ENCODE measurements at places on chromosomes 13 and 19.

DNA sequence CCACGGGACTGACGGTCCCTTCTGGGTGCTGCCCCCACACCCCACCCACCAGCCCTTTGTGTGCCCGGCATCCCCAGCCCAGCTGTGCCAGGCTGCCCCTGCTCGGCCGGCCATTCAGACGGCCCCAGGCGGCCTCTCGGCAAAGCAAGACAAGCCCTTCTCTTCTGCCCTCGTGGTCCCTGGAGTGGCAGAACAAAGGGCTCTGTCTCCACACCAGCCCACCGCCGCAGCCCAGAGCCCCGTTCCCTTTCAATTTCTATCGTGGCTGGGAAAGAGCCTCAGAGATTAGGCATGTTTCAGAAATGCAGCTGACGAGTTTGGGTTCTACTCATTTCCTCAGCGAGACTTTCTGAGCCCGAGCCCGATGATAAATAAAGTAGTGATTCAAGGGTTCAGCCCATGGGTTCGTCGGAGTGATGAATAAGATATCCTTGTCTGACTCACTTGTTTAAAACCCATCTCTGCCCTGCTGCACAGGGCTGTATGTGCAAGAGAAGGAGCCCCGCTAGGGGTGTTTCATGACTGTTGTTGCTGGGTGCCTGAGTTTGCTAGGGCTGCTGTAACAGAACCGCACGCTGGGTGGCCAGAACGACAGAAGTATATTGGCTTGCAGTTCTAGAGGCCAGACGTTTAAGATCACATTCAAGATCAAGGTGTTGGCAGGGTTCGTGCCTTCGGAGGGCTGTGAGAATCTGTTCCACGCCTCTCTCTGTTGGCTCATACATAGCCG, 4.3 kb downstream of the MYO9B start:
- no peak overlapping the region for H3K27ac ChIP-seq
- H3K4me3 ChIP-seq = no peak overlapping the region
- peaks cover 10% of the 10 kb centered on the region for H3K4me1 ChIP-seq

DNA sequence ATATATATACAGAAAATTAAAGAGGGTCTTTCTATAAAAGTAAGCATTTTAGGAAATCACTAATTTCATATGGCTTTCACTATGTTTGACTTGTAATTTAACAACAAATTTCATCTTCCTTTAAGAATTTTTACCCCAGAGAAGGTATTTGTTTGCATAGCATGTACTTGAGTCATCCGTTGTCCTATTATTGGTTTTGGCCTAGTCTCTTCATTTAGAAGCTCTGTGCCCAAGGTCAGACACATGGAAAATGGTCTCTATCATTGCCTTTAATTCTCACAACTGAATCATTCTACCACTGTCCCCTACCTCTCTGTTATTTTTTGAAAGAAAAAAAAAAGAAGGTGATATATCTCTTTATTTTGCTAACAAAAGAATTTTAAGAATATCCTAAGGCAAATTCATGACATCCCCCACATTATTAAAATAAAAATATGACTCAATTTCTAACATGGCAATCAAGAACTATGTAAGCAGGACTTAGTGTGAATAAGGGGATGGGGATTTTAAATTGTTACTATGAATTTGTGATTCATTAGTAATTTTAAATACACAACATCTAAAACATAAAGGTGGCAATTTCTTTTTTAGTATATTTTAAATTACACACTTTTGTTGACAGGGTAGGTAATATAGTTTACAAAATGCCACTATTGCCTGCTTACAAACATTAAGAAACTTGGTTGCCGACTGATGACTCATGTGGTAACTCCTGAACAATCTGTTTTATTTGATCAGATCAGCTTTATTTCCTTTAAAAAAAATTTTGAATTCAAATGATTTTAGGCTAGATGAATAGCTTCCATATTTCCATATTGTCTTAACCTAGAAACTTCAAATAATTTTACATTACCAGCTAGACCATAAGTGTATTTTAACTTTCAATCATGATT, 13.9 kb downstream of the SLITRK5 start:
- H3K27ac ChIP-seq = no peak overlapping the region
- H3K4me3 ChIP-seq = no peak overlapping the region
- no peak for DNase-seq

DNA sequence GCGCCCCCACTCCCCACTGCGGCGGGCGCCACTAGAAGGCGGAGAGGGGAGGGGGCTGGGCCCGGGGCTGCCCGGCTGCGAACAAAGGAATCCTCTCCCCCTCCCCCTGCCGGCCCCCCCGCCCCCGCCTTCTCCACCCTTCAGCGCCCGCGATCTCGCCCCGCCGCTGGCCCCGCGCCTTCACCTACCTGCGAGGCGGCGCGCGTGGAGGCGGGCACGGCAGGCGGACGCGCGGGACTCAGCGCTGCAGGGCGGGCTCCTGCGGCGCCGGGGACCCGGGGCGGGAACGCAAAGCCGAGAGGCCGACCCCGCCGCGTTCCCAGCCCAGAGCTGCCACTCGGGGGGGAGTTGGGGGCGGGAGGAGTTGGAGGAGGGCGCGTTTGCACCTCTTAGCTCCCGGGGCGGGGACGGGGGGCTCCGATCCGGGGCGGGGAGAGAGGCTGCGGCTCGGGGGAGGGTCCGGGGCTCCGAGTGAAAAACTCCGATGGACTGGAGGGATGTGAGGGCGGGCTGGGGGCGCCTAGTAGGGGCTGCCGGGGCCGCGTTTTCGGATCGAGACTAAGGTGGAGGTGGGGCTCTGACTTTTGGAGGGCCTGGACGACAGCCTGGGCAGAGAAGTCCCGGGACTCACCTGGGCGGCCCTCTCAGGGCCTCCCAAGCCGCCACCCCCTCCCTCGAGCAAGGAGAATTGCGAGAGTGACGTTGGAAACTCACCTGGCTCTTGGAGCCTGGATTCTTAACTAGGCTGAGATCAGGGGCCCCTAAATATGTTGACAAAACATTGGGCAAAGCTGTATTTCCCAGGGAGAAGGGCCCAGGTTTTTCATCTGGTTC, at the start of gene FBN3:
Gene FBN3, minus strand, starts transcription at position 332 of the 834 bp plus-strand sequence. CDS start 2,112 bp downstream, outside the sequence.
- H3K36me3 ChIP-seq = no peaks in the 10 kb centered on the region
- peak within 1 kb of the TSS; percentile 82 for H3K4me3 ChIP-seq
- H3K27me3 ChIP-seq = peaks cover 3% of the 10 kb centered on the region
- peak; percentile 60 for DNase-seq
- H3K27ac ChIP-seq = peak within 1 kb of the TSS; percentile 97

- peak overlapping the region; percentile 89 for H3K4me3 ChIP-seq
- peak overlapping the region; percentile 86 for H3K27ac ChIP-seq
- peaks cover 12% of the 10 kb centered on the region for H3K36me3 ChIP-seq
Observed at GRCh38 chr19:32581705-32582179, 752 bp downstream of the PDCD5 start.

- H3K27me3 ChIP-seq = peaks cover 73% of the 10 kb centered on the region
- H3K4me3 ChIP-seq = no peak overlapping the region
- H3K27ac ChIP-seq = peak overlapping the region; percentile 17
- DNase-seq = no peak
Observed at GRCh38 chr19:47421244-47421786, 2.0 kb upstream of the MEIS3 start.

GRCh38 chr13:79501538-79502232, 20.7 kb downstream of the NDFIP2 start:
- peak overlapping the region; percentile 85 for H3K27ac ChIP-seq
- no peak overlapping the region for H3K4me3 ChIP-seq
- DNase-seq = no peak
- H3K36me3 ChIP-seq = peaks cover 31% of the 10 kb centered on the region
- peaks cover 27% of the 10 kb centered on the region for H3K4me1 ChIP-seq
- no peaks in the 10 kb centered on the region for H3K27me3 ChIP-seq

GRCh38 chr13:27338816-27339215, 68.2 kb downstream of the RASL11A start:
- peaks cover 10% of the 10 kb centered on the region for H3K27me3 ChIP-seq
- DNase-seq = no peak
- no peaks in the 10 kb centered on the region for H3K36me3 ChIP-seq
- H3K27ac ChIP-seq = no peak overlapping the region
- no peak overlapping the region for H3K4me3 ChIP-seq

DNA sequence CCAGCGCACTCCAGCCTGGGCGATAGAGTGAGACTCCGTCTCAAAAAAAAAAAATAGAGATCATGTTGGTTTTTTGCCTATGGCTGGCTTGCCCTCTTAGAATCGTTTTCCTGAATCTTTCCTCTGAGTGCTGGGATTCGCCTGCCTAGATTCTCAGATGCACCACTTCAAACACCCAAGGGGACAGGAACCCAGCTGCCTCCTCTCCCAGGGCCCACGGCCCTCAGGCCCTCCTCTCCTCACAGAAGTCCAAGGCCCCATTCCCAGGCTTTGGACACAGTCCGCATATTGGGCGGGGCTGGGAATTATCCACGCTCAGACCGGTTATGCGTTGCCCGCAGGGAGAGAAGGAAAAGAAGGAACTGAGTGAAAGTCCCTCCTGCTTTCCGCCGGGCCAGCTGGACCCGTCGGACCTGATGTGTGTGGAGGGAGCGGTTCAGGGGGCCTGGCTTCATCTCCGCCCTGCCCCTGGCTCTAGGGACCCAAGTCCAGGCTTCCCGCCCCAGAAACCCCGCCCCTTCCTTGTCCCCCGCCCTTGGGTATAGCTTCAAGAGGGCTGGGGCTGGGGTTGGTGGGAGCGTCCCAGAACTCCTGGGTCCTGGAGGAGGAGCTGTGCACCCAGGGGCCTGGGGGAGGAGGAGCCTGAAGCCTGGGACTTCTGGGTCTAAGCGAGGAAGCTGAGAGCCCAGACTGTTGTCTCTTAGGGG, 5.8 kb downstream of the PPFIA3 start:
- H3K4me3 ChIP-seq = no peak overlapping the region
- DNase-seq = no peak
- H3K36me3 ChIP-seq = no peaks in the 10 kb centered on the region
- H3K27ac ChIP-seq = no peak overlapping the region
- H3K27me3 ChIP-seq = peaks cover 52% of the 10 kb centered on the region
- H3K4me1 ChIP-seq = peaks cover 2% of the 10 kb centered on the region

DNA sequence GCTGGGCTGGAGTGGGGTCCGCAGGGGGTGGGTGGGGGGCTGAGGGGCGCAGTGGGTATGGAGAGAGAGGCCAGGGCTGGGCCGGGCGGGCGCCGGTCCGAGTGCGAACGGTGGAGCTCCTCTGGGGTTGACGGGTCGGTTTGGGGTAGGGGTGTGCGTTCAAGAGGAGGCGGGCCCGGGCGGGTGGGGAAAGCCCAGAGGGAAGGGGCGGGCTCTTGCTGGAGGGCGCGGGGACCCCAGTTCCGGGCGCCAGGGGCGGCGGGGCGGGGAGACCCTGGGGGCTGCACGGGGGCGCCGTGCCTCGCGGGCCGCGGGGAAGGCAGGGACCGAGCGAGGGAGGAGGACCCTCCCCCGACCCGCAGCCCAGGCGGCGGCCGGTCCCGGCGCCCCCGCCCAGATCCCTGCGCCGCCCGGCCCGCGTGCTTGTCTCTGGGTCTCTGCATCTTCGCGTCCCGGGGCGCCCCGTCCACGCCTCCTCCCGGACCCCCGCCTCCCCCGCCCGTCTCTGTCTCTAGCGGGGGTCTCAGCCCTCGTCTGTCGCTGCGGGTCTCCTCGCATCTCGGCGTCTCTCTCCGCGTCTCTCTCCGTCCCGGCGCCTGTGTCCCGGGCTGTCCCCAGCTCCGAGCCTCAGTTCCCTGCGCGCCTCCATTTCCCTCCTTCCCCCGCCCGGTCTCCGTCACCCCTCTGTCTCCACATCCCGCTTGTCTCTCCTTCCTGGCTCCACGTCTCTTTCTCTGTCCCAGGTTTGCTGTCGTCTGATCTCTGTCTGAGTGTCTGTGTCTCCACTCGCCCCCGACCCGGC, 8.3 kb upstream of the SHISA7 start:
- H3K27me3 ChIP-seq = peaks cover 28% of the 10 kb centered on the region
- peaks cover 8% of the 10 kb centered on the region for H3K4me1 ChIP-seq
- peaks cover 7% of the 10 kb centered on the region for H3K36me3 ChIP-seq
- DNase-seq = no peak
- peak overlapping the region; percentile 41 for H3K4me3 ChIP-seq

- H3K27me3 ChIP-seq = no peaks in the 10 kb centered on the region
- H3K36me3 ChIP-seq = peaks cover 3% of the 10 kb centered on the region
- no peak for DNase-seq
- H3K4me1 ChIP-seq = no peaks in the 10 kb centered on the region
- no peak overlapping the region for H3K27ac ChIP-seq
Observed at GRCh38 chr19:56933014-56933705, 92.6 kb upstream of the PEG3 start.

Measured in progenitor cell of endocrine pancreas (in vitro differentiated cells).